CD8-positive, alpha-beta T cell (primary cell): ENCODE measurements at places on chromosomes 6 and 20.

DNA sequence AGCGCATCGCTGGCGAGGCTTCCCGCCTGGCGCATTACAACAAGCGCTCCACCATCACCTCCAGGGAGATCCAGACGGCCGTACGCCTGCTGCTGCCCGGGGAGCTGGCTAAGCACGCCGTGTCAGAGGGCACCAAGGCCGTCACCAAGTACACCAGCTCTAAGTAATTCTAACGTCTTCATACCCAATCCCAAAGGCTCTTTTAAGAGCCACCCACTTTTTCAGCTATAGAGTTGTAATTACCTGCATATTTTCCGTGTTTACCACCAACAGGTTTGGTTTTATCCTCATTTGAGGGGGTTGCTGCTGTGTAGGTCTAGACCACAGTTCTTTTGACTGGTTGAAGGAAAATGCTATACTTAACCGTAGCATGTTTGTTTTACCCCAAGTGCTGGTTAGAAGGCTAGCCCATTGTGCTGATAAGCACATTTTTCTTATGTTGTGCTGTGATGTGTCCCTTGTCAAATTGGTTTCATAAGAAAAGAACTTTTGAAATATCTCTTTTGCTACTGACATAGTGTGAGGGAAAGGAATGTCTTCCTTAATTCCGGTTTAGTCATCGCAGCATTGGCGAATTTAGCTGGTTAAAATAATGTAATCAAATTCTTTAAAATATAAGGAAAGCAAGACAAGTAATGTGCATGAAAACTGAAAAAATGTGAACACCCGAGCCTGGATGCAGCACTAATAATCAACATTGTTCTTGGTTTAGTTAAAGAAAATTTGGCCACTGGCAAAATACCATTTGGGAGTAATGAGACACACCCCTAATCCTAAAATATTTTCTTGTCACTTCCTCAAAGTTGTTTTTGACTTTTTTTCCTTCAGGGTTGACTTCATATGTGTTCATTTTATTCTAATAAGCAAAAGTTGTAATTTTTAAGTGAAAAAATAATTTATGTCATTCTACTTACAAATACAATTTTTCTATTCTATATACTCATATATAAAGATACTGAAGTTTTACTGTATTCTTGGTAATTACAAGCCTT is 112.8 kb downstream of the HFE start:
- DNase-seq, result no peak

DNA sequence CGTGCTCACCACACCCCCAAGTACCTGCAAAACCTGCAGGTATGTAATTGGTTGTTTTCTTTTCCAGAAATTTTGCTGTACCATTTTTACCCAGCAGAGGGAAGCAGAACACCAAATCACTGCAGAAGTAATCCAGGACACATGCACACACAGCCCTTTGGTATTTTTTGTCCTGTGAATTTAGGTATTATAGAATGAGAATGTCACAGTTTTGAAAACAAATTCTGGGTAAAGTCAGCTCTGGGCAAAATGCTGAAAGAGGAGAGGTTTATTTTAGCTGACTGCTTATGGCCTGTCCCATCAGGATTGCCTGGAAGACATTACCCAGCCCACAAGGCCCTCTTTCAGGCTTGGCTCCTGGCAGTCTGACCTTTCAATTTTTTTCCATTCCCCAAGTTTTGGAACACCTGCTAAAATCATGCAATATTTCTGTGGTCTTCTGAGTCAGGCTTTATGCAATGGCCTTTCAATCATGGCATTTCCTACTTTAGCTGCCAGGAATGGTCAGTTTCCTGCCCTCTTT is 3.5 kb upstream of the EFHC1 start:
- DNase-seq, result no peak

- DNase-seq, result no peak
Observed at GRCh38 chr20:11654766-11655165, 262.9 kb upstream of the BTBD3 start.

GRCh38 chr20:8196096-8196495 is 64.0 kb downstream of the PLCB1 start:
- no peak for DNase-seq

GRCh38 chr20:9311132-9311531 is 203.3 kb upstream of the LAMP5 start:
- DNase-seq, result no peak

DNA sequence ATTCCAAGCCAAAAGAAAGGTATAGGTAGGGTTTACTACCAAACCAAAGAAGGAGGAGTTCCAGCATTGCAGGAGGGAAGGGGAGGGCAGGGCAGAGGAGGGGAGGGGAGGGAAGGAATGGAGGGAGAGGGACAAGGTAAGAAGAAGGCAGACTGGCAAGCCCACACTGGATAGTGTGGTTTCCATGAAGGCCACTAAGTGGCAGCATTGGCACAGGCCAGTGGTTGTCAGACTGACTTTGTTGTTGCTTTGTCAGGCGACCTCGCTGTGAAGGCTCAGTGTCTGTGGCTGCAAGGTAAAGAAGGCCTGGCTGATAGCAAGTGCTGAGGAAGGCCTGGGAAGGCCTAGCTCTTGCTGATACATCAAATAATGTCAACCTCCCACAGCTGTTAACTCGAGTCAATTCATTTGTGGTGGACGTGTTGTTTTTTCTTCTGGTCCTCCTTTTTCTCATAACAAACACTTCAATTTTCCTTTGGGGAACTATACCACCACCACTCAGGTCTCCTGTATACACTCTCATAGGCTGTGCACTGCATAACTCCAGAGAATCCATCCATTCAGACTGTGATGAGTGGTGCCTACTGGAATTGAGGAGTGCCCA is 7.7 kb upstream of the ZNF334 start:
- peak; percentile 42 for DNase-seq

DNA sequence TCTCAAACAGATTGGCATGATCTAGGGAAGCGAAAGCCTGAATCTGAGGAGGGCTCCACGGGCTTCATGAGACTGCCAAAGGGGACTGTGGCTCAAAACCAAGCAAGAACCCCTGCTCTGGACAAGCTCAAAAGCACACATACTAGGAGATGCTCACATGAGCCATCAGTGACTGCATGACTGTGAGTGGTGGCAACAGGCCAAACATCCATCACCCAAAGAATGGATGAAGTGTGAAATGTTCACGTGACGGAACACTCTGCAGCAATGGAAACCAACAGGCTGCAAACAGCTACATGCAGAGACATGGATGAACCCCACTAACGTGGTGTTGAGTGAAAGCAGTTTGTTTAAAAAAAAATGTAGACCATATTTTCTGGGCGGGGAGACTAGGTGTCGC is 136.3 kb downstream of the PREX1 start:
- no peak for DNase-seq

DNA sequence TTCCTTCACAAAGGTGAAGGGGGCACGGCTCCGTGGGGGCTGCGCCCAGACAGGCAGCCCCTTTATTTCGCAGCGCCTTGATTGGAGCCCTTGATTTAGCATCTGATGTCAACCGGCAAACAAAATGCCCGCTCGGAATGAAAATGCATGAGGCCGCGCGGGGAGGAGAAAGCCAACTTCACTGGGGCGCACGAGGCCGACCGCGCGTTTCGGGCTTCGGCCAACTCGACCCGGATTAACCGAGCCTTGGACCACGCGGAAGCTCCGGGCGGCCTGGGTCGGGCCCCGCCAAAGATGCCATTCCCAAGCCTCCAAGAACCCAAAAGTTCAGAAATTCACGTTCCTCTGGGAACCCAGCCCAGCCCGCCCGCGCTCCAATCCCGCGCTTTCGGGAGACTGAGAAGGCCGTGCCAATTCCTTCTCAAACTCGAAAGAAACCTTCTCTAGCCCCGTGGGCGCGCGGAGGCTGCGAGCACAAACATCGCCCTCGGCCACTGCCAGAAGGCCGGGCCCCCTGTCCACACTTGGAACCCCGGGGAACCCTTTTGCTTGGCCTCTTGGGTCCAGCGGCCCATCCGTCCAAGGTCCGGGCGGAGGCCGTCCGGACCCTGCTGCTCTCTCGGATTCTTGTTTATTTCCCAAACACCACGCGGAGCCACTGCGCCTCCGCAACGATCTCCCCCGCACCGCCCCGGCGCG is 879 bp upstream of the INSM1 start:
- DNase-seq, result no peak

DNA sequence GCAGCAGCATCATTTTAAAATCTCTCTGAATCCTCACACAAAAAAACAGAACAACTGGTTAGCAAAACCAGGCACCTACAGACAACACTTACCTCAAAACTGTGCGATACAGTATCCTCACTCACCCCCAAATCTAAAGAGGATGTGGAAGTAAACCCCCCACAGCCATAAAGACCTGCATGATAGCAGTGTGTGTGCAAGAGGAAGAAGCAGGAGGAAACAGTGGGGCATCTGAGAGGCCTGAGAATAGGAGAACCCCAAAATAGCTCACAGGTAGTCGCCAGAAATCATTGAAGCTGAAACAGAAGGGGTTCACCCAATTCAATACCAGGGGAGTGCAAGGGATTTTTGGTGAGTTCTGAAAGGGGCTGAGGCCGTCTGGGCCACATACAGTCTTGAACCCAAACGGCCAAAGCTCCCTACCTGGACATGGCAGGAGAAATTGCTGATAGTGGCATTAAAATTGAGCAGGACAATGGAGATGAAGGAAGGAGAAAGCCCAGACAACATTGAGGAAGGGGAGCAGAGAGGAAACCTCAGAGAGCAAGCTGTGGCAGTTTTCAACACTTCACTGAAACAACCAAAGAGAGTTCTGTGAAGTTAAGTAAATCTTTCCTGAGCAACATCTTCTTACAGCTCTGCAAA is 129.7 kb downstream of the FIG4 start:
- DNase-seq, result no peak

- DNase-seq, result no peak
Observed at GRCh38 chr6:92050216-92050615, 1369.1 kb downstream of the EPHA7 start.

DNA sequence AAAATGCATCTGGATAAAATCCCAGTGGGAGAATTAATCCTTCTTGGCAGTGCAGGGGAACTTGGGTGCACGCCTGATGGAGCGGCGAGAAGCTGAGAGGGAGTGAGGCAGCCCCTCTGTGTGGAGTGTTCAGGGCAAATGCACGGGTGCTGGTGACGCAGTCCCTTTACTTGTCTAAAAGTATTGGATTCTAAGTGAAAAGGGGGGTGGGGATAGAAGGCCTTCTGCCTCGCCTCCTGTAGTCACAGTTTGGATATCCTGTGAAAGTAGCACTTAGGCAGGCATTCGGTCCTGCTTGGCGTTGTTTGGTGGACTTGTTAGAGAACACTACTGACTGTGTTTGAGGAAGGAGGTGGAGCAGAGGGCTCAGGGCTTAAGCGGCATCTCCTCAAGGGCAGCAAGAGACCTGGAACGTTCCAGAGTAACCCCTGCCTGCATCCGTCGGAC is 39.3 kb downstream of the PHACTR3 start:
- DNase-seq, result no peak

DNA sequence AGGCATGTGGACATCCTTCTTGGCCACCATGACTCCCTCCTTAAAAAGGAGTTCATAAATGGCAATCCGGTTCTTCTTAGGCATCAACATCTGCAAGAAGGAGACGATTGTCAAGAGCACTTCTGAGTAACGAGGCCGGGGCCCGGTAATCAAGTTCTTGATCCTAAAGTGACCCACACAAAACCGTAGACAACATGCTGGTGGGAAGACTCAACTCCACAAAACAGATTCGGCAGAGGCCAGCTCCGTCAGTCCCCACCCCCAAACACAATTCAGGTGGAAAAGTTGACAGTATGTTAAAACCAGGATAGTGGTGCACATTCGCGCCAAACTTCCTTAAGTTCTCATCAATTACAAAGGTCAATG is 754 bp downstream of the RPS10 start:
- no peak for DNase-seq

DNA sequence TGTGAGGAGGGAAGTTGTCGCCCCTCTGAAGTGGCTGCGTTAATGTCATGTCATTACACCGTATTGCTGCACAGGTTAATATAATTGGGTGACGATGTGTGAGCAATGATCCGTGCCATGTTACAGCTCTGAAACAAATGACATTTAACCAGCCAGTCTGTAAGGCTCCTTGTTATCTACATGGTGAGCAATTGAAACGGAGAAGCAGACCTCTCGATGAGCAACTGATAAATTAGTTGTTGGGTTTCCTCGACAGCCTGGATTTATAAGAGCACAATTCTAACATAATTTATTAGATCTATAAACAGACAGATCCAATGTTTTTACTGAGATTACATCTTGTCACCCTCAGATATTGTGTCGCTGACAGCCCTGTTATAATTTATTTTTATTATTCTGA is 49.9 kb upstream of the MAFB start:
- no peak for DNase-seq

- no peak for DNase-seq
Observed at GRCh38 chr6:8982668-8983067, 547.3 kb upstream of the SLC35B3 start.

DNA sequence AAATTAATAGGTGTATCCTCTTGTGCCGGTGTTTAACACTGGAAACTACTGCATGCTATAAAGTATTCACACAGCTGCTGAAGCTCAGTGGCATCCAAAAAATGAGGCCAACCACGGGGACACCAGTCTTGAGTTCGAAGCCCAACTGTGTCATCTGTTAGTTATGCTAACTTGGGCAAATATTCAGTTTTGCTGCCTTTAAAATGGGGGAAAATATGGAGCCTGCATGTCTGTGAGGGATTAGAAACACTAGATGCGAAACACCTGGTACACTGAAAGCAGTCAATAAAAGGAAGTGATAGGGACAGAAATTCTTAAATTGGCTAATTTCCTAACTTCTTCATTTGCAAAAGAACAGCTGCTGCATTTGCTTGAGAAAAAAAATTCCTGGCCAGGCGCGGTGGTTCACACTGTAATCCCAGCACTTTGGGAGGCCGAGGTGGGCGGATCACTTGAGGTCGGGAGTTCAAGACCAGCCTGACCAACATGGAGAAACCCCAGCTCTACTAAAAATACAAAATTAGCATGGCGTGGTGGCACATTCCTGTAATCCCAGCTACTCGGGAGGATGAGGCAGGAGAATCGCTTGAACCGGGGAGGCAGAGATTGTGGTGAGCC is 36.6 kb upstream of the MLIP start:
- no peak for DNase-seq

- no peak for DNase-seq
Observed at GRCh38 chr6:159095616-159096015, 50.8 kb upstream of the TAGAP start.

GRCh38 chr20:60570481-60571277 is 612.5 kb downstream of the CDH26 start:
- DNase-seq, result no peak

GRCh38 chr6:170460641-170461040 is 92.5 kb downstream of the PSMB1 start:
- no peak for DNase-seq

- no peak for DNase-seq
Observed at GRCh38 chr20:44717986-44718385, 2.8 kb downstream of the CCN5 start.

- DNase-seq, result peak; percentile 18
Observed at GRCh38 chr20:19784511-19785172, 26.6 kb downstream of the RIN2 start.
